ENCODE measurements at places on chromosomes 3 and 15.
A peak's percentile ranks its signal among the peaks of the same experiment; 100 is the strongest.

- DNase-seq: no peak
Observed at GRCh38 chr3:68759526-68760035, 172.8 kb downstream of the TAFA4 start.

DNA sequence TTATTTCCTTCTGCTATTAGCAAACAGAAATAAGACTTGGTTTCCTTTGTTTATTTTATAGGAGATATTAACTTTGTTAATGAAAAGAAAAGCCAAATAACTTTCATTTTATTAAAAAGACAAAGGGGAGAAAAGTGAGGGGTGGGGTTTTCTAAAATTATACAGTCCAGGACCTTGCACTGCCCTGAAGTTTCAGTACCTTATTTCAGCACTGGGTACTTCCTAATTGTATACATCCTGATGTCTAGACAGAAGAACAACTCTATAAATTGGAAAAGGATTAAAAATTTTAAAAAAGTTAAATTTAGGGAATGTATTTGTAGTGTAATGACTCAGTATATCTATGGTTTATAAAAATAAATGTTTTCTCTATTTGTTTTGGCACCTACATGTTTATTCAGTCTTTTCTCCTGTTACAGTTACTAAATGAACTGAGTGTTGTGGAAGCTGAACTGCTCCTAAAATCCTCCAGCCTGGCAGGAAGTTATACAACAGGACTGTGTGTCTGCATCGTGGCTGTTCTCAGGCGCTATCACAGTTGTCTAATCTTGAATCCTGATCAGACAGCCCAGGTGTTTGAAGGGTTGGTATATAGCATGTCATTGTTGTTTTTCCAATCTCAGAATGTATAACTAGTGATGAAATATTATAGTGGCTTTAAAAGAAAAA is 27.6 kb upstream of the P2RY13 start:
- no peak for DNase-seq

DNA sequence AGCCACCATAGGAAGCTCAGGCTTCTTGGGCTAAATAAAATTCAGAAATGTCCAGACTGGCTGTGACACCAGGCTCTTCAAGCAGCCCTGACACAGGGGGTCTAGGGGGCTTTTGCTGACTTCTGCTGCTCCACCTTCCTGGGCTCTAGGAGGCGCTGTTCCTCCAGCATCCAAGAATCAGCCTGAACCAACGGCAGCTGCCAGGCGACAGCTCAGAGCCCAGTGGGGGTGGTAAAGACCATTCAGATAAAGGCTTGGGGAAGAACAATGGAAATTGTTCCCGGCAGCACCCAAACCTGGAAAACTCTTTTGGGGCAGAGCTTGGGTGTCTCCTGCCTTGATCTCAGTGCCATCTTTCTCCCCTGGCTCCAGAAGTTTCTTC is 21.6 kb upstream of the PSTPIP1 start:
- DNase-seq: no peak

DNA sequence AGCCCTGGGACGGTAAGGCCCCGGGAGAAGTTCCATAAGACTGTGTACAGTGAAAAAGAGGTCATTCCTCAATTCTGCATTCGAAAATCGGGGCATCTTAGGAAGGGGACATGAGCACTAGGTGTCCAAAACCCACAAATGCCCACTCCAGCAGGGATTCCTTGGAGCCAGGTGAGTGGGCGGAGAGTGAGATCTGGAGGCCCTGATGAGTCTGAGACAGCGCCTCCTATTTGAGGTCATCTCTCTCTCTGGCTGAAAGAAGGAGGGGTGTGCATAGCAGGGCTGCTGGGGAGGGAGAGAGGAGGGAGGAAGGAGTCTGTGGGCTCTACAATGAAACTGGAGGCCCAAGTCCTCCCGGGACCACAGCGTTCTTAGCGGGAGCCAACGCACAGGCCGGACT is 38.1 kb upstream of the LACTB start:
- no peak for DNase-seq

DNA sequence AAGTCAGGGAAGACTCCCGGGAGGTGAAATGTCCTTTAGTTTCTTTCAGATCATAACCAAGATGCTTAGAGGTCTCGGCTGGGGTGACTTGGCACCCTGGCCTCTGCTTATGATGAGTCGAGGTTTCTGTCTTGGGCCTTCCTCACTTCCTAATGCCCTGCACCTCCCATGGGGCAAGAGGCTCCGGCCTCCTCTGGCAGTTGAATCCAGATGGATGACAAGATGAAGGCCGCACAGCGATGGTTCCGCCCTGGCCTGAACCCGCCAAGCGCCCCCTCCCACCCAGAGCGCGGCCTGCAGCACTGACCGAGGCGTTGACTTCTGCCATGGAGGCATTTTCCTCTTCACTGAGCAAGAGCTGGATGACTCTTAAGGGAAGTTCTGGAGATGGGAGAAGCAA is 31.3 kb downstream of the MUC20 start:
- DNase-seq: no peak

DNA sequence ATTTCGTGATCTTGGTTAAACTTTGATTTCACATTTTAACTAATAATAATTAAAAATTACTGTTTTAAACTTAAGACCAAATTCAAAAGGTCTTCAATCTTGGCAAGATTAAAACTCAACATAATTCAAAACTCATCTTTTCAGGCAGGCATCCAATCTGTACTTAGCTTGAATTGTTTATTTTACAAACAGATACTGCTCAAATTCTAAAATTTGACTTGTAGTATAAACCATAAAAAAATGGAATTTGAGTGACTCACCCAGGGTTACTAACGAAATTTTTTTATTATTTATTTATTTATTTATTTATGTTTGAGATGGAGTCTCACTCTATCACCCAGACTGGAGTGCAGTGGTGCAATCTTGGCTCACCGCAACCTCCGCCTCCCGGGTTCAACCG is 64.4 kb downstream of the GAP43 start:
- no peak for DNase-seq

GRCh38 chr15:29904757-29905417 is 82.6 kb upstream of the TJP1 start:
- DNase-seq: no peak

DNA sequence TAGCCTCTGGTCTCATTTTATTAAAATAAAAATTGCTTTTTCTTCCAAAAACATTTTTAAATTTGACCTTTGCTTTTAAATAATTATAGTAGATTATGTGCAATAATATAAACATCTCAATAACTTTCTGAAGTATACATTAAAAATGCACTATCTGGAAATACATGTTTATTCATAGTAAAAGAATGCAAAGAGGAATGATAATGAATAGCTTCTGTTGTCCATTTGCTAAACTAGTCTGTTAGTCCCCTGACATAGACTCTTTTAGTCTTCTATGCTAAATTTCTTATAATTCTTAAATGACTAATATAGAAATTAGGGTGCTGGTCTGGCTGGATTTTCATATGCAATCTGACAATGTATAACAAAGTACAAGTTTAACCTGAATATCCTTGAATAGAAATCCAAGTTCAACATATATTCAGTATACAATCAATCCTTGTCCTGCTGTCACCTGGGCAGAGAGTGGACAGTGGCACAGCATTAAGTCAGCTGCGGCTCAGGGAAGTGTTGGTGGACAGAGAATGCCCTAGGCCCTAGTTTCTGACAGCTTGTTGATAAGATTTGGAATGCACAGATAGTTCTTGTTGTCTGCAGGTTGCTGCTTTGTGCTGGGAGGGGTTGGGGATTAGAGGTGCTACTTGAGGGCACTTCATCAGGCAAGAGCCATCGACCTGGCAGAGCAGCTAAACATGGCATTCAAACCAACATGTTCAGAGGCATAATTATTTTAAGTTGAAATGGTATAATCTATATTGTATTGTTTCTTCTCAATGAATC is 161.7 kb downstream of the MBNL1 start:
- no peak for DNase-seq

DNA sequence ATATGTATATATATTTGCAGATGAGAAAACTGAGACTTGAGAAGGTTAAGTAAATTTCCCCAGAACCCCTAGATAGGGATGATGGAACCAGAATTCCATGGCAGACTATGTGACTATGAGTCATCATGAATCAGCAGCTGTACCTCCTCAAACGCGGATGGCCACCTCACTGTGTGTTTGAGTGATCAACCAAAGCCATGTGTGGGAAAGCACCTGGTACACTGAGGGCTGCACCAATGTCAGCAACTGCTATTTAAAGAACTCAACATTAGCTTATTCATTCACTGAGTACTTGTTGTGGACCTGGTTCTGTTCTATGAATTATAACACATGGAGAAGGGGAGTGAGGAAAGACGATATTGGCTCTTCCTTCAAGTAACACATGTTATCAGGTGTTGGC is 377.0 kb downstream of the GAP43 start:
- DNase-seq: peak; percentile 76

DNA sequence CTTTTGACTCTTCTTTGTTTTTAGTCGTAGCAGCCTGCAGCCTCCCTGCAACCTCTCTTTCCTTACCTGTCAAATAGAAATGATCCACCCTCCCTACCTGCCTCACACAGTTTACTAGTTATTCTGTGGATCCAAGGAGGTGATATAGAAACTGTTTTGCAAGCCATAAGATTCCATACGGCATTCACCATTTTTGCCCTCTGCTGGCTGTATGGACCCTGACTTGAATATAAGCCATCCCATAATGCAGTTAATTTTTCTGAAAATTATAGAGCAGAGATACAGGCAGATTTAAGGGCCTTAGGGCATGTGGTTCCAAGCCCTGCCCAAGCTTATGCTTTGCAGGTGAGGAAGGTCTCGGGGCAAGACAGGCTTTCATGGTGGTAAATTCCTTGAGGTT is 63.8 kb downstream of the CPN2 start:
- DNase-seq: no peak

GRCh38 chr3:12750223-12750622 is 8.8 kb downstream of the TMEM40 start:
- peak; percentile 32 for DNase-seq

- no peak for DNase-seq
Observed at GRCh38 chr15:88487178-88487795, 19.8 kb downstream of the MRPS11 start.

Data from AG09309 (cell line).